ENCODE measurements at places on chromosomes 6 and 20.

GRCh38 chr20:45330476-45330875 is 17.7 kb downstream of the SDC4 start:
- DNase-seq, result no peak

- no peak for DNase-seq
Measured at GRCh38 chr6:35751594-35751993, 14.8 kb downstream of the ARMC12 start.

DNA sequence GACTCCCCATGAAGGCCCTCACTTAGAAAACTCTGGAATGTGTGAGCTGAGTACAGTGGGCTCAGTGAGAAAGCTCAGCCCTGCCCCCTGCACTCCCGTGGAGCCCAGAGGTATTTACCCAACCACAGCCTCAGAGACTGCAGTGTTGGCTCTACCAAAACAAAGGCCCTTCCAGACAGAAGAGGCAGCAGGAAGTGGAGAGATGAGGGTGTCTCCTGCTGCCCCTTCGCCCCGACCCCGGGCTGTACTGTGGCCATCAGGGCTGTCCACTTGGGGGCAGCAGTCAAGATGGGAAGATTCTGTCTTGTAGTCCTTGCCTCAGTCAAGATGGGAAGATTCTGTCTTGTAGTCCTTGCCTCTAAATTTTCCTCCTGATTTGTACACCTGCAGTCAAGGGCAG is 341.3 kb downstream of the TAF4 start:
- no peak for DNase-seq

DNA sequence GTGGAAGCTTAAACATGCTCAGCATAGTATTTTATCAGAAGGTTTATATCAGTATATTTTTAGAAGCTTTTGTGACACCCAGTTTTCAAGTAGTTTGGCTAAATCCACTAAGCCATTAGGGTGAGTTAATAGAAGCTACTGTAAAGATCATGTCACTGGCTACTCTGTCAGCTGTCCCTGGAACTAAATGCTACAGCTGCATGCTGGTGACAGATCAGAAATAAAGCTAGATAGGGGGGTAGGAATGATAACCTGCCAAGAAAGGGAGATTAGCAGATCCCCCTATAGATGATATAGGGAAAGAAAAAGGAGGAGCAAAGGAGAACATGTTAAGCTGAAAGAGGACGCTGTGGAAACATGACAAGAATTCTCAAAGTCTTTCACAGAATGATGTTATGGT is 363.2 kb downstream of the QKI start:
- no peak for DNase-seq

GRCh38 chr6:25537349-25538018 is 114.5 kb upstream of the SCGN start:
- no peak for DNase-seq

Measured in stimulated activated CD4-positive, alpha-beta T cell treated with anti-CD3 and anti-CD28 coated beads, Interleukin-2, amount 100 ng/mL, for 48 hours (primary cell).